ENCODE measurements at places on chromosomes 16 and 17.

DNA sequence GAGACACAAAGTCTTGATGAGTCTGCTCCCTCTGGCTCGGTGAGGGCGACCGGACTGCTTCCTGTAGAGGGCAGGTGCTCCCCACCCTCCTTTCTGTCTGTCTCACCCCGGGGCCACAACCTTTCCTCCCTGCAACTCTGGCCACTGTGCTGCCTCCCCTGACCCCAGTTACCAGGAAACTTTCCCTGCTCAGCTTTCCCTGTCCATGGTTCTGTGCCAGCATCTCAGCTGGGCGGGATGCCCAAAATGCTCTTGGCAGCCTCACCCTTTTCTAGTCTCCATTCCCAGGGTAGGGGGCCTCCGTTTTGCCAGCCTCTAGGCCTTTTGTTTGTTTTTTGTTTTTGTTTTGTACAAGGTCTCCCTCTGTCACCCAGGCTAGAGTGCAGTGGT is 1.4 kb downstream of the PLD2 start:
- no peak for DNase-seq

- DNase-seq, result peak; percentile 56
Observed at GRCh38 chr17:49971848-49972485, 3.0 kb downstream of the DLX4 start.

DNA sequence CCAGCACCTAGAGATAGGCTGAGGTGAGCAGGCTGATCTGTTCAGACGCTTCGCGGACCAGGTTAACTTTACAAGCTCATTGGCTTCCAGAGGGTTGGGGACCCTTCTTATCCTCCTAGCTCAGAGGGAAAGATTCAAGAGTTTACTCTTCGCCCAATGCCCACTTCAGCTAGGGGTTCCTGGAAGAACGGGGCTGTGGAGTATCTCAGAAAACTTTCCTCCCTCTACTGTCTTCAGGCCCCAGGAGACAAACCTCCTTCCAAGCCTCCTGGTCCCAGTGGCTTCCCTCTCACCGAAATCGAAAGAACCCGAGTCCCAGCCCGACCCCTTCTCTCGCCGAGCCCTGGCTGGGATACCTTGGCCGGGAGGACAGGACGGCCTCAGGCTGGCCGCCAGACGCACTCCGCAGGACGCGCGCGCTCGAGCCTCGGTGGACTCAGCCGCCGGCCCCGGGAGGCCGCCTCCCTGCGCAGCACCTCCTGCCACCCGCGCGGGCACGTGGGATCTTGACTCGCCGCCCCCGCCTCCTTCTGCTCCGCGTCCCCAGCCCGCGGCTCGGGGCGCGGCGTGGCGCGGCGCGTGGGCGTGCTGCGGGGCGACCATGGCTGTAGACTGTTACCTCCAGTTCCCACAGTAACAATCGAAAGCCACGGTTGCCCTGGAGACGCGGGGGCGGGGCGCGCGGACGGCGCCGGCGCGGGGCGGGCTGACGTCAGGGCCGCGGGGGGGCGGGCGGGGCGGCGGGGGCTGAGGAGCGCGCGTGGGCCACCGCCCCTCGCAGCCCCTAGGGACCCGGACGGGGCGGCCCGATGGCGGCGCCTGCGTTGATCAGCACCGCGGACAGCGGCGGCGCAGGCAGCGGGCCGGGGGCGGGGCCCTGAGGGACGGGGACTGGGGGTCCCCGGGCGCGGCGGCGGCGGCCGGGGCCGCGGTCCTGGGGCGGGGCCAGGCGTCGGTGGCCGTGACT is 5.3 kb upstream of the HIC1 start:
- DNase-seq, result peak; percentile 87

- no peak for DNase-seq
Observed at GRCh38 chr16:2186064-2186463, 10.3 kb downstream of the CASKIN1 start.

GRCh38 chr17:38550661-38551060 is 55.1 kb downstream of the SRCIN1 start:
- DNase-seq, result no peak

GRCh38 chr17:82623707-82624106 is 24.5 kb downstream of the WDR45B start:
- DNase-seq, result peak; percentile 39

GRCh38 chr17:28182559-28182958 is 136.4 kb upstream of the TMEM97 start:
- no peak for DNase-seq

DNA sequence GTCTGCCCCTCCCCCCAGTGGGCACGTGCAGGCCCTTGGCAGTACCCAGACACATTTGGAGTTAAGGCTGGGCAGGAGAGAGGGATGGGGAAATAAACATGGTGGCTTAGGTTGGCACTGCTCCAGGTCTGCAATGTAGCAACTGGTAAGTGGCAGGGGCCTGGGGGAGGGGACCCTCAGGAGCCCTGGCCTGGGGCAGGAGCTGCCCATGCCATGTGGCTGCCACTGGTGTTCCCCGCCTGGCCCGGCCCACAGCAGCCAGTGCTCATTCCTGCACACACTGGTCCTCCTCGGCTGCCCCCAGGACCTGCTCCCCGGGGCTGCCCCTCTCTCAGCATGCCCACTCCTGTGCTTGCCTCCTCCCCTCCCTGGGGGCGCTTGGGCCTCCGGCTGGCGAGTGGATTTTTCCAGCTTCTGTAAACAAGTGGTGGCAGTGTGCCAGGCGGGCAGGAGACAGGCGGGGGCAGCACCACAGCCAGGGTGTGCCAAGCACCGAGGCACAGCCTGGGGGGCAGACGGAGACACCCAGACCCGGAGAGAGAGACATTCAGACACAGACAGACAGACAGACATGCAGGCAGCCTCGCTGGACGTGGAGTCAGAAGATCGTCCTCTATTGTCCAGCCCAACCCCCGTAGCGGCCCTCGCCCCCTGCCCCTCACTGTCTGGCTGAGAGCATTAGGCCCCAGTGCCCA is 9.4 kb downstream of the THRA start:
- DNase-seq, result no peak

- DNase-seq, result no peak
Observed at GRCh38 chr16:9793623-9794022, 388.6 kb downstream of the GRIN2A start.

DNA sequence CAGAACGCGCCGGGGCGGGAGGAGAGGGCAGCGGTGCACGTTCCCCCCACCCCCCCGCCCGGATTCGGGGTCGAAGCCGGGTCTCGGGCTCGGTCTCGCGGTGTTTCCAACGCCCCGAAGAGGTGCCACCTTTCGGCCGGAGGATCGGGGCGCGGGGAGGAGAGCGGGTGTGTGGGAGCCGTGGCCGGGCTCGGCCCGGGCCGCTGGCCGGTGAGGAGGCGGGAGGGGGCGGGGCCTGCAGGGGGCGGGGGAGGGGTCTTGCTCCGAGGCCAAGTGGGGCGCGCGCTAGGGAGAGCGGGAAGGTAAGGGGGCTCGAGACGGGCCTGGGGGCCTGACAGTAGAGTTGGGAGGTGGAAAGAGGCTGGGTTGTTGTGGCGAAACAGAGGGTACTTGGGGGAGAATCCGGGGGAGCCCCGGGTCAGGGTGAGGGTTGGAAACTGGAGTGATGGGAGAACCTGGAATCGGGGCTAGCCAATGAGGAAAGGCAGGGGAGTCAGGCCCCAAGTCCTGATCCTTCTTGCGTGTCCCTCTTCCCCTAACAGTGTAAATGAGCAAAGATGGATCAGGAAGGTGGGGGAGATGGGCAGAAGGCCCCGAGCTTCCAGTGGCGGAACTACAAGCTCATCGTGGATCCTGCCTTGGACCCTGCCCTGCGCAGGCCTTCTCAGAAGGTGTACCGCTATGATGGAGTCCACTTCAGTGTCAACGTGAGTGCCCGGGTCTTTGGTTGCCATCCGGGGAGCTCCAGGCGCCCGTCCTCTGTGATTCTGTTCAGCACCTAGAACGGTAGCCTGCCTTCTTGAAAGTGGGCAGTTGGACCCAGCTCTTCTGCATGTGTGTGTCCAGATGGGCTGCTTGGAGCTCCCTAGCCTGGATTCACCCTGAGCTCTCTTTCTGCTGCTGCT is 873 bp downstream of the SETD1A start:
- peak; percentile 62 for DNase-seq

DNA sequence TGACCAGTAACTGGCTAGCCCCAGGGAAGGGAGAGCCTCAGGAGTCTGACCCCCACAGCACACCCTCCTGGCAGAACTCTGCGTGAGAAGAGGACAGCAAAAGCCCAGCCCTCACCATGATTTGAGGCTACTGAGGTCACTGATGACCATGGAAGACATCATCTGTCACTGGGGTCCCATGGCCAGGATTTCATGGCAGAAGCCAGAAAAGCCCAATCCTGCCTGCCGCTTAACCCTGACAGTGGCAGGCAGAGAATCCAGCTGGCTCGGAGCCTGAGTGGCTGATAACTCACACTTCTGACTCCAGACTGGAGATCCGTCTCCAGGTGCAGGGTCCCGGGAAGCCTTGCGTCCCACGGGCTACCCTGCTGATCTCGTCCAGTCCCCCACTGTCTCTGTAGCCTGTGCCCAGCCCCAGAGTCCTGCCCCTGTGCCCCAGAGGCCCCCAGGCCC is 17.5 kb downstream of the GRIN2C start:
- no peak for DNase-seq

- peak; percentile 75 for DNase-seq
Observed at GRCh38 chr17:31309556-31309955, 4.3 kb downstream of the EVI2B start.

GRCh38 chr16:66224626-66225025 is 141.9 kb upstream of the CDH5 start:
- DNase-seq, result no peak

- DNase-seq, result no peak
Observed at GRCh38 chr16:50915120-50915519, 173.2 kb downstream of the CYLD start.

GRCh38 chr17:79325709-79326430 is 251.2 kb downstream of the ENGASE start:
- DNase-seq, result no peak

GRCh38 chr17:36937959-36938565 is 787 bp downstream of the LHX1 start:
- no peak for DNase-seq

DNA sequence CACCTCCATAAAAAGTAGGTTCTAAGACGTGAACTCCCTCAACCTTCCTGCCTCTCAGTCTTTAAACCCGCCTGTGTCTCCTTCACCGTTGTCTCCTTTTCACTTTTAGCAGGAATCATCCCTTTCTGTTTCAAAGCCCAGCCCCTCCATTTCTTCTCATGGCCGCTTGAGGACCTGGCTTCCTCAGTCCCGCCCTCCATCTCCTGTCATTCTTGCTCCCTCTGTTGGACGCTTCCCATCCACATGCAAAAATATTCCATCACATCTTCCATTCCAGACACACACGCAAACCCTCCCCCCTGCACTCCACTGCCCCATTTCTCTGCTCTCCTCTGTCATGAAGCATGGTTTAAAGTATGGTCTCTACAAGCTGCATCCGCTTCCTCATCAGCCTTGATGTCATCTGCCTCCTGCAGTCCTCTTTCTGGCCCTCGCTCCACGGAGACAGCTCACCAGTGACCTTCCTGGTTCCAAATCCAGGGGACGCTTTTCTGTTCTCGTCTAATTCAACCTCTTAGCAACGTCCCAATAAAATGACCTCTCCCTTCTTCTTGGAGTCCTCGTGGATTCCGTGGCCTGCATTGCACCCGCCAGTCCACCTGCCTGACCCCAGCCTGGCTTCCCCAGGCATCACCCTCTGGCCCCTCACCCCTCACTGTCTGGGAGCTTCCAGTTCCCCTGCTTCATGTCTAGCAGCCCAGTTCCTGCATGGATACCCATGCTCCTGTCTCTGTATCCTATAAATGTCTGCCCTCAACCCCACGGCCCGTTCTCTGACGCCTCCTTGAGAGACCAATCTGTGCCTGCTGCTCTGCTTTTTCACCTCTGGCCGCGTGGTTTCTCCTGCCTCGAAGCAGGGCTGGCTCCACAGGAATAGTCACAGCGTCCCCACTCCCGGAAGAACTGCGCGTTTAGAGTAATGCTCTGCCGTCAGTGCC is 26.2 kb downstream of the ANKRD40 start:
- peak; percentile 61 for DNase-seq

- DNase-seq, result no peak
Observed at GRCh38 chr17:65677932-65678331, 116.5 kb upstream of the AXIN2 start.

DNA sequence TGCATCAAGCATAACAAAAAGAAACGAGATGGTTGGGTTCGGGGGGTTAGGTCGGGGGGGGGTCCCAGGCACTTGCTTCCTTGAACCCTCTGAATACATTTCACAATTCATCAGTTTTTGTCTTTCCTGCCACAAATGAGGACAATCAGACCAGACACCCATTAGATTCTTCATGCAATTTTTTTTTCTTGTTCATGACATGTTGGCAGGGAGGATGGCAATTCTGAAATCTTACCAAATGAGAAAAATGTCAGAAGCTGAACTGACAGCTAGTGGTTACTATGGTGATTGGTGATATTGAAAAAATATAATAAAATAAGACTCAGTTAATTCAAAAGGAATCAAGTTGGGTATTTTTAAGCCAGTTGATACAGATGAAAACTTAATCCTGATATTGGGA is 419.5 kb upstream of the PSMD7 start:
- no peak for DNase-seq

DNA sequence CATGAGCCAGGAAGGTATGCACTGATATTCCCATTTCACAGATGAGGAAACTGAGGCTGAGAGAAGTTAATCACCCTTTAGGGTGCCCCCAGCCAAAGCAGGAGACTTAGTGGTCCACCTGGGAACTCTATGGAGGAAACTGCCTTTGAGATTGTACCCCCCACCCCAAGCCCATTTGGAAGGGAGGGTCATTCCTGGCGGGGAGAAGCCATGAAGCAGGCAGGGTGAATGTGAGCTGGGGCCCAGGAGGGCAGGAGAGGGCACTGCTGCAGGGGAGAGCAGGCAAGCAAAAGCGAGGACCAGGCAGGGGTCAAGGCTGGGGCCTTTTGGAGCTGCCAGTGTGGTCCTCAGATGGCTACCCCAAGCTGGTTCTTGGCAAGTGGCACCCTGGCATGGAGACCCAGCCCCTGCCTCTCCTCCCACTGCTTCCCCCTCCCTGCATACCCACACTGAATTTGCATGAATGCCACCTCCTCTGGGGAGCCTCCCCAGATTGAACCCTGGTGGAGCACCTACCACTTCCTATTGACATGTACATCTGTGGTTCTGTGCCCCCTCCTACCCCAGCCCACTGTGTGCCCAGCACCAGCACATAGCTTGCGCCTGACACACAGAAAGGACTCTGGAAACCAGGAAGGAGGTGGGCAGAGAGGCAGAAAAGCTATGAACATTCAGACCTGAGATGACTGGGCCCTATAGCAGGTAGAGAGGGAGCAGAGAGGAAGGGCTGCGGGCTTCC is 965 bp upstream of the TMC6 start:
- DNase-seq, result no peak

Measured in inflammatory macrophage (primary cell).